ENCODE measurements at places on chromosomes 2 and 18. TPM values are rescaled to one million over a fixed set of nuclear protein-coding genes. Genes with fewer than 3 reads are reported as not detected.

DNA sequence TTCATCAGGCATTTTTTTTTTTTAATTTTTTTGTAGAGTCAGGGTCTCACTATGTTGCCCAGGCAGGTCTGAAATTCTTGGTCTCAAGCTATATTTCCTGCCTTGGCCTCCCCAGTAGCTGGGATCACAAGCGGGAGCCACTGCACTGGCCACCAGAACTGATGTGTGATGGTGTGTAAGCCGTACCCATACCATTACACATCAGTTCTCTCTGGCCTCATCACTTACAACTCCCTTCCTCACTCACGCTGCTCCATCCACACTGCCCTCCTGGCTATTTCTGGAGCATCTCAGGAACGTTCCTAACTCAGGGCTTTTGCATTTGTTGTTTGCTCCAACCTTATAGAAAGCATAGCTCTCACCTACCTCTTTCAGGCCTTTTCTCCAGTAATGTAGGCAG, 834.5 kb upstream of the ID2 start:
- no peak for DNase-seq

- DNase-seq = no peak
Measured at GRCh38 chr2:240972201-240972600, 26.2 kb upstream of the SNED1 start.

GRCh38 chr2:144084114-144084661, 435.7 kb downstream of the ZEB2 start:
- DNase-seq = no peak

KCNE4 gene
- polyA plus RNA-seq = not detected

All from naive thymus-derived CD8-positive, alpha-beta T cell (primary cell).